Activated T-helper 2 cell treated with anti-CD3 and anti-CD28 coated beads, Interferon-gamma antibody, Interleukin-2, Interleukin-4, amounts not matched to agents 10 μg/mL and 5 μg/mL and 100 μg/mL, durations not matched to agents 14 hours and 24 hours and 36 hours (primary cell): ENCODE measurements at places on chromosomes 2 and 18.

DNA sequence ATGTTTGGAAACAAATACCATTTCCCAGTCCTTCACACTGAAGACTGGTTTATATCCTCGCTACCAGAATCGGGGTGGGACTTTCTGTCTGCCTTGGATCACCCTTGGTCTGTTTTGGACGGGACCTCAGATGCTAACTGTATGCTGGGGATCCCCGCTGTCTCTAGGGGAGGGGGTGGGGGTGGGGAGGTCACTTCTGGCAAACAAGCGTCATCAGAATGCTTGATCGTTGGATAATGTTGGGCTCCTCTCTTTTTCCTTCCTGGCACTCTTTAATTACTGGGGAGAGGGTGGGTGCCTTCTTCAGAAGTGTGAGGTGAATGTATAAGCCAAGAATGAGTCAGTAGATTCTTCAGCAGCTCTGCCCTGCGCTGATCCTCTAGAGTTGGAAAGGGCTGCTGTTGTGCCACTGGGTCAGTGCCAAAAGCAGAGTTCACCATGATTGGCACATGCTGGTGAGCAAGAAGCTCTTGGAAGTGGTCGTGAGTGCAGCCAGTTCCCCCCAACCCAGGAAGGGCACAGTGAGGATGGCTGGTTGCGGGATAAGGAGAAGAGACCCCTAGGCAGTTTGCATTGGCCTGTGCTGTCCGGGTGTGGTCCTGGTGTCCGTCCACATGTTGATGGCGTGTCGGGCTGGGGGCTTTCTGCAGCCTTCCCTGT is 32.2 kb downstream of the DGKD start:
- DNase-seq = no peak

DNA sequence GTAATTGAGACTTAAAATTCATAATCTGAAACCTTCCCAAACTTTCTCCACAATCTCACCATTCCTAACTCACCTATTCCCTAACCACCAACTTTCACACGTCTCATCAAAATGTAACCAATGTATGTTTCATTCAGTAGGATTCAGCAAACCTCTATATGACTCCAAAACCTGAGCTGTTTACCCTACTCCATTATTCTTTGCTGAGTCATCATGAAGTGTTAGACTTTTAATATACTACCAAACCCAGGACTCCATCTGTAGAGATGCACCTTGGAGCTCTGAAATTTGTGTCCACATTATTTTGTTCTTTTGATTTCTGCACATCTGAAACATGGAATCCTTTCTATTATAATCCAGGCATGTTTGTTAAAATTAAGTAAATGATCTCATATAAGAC is 727.0 kb upstream of the PIK3C3 start:
- no peak for DNase-seq

GRCh38 chr2:30710461-30710860 is 96.8 kb downstream of the CAPN13 start:
- no peak for DNase-seq

DNA sequence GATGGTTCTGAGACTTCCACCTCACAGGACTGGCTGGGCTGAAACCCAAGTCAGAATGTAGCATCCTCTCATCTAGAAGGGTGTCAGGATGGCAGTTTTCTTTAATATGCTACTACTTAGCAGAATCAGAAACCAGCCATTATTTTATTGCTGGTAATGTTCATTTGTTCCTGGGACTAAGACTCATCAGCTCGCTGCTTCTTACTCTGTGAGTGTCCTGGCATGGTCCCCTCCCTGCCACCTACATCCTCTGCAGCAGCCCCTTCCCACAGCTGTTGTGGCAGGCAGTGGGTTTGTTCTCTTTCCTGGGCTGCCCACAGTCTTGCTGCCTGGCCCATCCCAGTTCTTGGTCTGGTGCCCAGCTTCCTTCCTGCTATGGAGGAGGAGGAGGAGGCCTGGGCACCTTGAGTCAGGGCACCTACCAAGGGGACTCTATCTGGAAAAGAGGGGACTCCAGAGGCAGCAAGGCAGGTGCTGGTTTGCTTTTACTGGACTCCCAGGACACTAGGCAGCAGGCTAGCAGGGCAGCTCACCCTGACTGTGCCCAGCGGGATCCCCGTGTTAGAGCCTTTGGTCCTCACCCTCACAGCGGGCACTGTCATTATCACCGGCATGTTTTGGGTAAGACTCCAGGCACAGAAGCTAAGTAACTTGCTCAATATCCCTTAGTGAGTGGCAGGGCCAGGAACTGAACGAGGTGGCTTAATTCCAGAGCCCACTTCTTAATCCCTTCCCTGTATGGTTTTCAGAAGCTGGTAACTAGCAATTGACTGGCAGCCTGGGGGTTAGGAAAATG is 62.1 kb downstream of the LRRFIP1 start:
- DNase-seq = no peak

DNA sequence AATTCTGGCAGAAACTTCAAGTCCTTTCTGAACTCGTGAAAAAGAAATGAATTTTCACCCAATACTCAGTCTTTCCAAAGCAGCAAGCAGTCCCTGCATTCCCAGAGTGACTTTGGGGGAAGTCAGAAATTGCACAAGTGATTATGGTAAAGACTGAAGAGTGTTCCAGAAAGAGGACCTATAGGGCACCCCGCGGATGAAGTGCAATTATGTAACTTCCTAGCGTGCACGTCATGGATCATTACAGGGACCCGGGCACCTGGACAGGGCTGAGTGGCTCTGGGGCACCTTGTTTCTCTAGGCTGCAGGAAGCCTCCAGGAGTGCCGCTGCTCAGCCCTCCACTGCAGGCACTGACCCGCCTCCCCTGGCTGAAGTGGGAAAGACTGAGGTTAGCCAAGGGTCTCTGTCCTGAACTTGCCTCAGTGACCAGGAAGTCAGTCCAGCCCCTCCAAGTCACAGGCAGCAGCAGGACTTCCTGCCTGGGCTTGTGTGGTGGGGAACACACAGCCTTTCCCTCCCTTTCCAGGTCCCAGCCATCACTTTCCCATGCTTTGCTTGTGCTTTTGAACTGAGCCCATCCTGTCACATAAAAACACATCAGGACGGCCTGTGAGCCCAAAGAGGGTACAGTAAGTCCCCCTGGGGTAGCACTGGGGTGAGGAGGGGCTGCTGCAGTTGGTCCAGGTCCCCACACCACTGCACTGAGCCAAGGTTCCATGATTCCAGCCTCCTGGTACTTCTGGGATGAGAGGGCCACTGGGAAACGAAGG is 19.8 kb downstream of the TMEM185B start:
- no peak for DNase-seq

DNA sequence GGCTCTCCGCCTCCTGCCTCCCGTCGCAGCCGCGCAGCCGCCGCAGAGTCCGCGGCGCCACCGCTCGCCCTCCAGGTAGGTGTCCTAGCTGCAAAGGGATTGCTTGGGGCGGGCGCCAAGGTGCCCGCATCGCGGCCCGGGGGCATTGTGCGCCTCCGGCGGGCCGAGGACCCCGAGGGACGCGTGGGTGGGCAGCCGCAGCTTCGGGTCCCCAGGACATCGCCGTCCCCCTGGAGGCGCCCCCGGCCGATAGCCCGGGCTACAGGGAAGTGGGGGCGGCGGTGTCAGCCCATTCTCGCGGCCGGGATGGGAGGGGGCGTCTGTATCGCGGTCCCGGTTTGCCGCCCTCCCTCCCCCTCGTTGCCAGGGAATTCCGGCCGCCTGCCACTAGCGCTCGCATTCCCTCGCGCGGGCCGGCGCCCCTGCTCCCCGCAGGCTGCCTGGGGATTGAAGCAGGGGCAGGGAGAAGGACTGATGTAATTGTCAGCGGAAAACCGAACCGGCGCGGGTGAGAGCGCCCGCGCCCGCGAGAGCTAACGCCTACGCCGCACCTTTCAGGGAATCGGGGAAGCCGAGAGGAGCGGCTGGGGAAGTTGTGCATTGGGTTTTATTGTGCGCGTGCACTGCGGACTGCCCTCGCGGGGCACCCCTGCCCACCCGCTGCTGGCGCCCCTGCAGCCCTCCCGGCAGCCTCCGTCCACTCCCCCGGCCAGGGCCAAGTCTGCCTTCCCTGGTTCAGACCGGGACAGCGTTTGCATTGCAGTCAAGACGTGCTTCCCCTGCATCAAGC is 483 bp downstream of the OSBPL6 start:
- DNase-seq = no peak

DNA sequence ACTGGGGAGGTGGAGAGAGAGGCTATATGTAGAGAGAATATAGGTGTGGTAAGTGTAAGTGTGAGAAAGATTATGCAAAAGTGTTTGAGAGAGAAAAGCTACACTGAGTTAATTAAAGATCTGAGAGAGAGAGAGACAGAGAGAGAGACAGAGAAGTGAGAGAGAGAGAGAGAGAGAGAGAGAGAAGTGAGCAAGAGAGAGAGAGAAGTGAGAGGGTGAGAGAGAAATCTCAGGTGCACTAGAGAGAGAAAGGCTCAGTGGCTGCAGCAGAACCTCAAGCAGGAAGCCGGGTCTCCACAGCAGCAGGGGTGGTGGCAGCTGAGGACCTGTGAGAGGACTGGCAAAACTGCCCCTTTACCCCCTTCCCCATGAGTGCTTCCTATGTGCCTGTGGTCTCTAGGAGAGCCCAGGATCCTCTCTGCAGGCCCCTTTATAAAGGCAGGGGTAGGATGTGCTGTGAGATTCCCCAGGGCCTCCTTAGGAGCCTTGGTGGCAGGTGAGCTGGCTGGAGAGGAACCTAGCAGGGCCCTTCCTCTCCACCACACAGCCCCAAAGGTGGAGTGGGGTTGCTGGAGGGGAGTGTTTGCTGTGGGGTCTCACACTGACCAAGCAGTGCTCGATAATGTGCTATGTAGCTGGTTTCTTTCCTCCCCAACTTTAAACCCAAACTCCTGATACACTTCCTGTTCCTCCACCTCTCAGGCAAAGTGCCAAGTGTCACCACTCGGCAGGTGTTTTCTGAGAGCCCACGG is 52.6 kb downstream of the SLC4A5 start:
- peak; percentile 16 for DNase-seq

DNA sequence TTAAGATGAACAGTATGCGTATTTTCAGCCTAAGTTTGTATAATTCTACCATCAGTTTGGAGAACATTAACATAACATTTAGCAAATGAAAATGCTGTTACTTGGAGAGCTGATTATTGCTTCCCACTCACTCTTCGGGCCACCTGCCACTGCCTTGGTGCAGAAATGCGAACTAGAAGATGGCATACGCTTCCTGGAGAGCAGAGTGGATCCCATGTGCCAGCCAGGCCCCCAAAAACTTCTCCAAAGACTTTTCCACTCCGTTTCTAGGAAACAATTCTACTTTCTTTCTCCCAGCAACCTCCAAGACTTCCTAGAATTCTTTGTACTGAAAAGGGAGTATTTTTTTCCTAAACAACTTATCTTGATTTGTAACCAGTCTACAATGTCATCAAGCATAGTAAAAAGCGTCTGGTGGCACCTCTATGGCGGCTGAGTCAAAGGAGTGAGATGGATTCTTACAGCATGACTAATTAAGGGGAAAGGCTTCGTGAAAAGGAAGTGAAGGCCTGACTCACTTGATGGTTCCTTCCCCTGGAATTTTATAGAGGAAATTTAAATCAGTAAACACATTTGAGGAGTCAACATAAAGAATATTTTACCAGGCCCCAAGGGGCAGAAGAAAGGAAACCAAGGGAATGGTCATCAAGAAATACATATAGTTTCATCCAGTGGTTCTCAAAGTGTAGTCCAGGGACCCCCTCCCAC is 36.6 kb downstream of the FEZ2 start:
- DNase-seq = no peak

- DNase-seq = no peak
These were observed 76.7 kb downstream of the DTNB start for GRCh38 chr2:25596516-25597244.

DNA sequence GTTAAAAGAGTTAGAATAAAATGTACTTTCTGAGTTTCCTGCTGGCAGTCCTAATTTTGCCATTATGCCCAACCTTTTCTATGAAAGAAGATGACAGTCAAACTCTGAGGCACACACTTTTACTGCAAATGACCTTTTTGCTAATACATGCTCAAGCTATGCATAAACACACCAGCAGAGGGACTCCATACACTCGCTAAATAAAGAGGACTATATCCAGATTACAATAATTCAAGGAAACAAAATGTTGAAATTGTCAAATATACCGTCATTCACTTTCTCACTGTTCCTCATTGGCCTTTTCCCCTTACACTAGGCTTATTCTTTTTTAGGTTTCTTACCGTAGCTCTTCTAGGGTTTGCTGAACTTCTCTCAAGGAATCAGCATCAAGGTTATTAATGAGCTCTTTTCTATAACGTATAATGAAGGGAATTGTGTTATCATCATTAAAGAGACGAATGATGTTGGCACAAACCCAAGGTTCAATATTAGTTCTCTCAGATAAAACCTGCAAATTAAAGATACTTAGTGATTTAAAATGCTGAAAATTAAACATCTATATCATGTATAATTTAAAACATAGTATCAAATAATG is 25.7 kb downstream of the SRBD1 start:
- DNase-seq = no peak

DNA sequence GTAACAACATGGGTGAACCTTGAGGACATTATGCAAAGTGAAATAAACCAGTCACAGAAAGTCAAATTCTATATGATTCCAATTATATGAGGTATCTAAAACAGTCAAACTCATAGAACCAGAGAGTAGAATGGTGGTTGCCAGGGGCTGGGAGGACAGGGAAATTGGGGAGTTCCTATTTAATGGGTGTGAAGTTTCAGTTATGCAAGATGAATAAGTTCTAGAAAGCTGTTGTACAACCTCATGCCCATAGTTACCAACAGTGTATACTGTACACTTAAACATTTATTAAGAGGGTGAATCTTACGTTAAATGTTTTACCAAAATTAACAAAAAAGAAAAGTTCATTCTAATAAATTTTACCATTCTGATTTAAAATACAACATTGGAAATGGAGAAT is 92.7 kb upstream of the WDSUB1 start:
- no peak for DNase-seq

DNA sequence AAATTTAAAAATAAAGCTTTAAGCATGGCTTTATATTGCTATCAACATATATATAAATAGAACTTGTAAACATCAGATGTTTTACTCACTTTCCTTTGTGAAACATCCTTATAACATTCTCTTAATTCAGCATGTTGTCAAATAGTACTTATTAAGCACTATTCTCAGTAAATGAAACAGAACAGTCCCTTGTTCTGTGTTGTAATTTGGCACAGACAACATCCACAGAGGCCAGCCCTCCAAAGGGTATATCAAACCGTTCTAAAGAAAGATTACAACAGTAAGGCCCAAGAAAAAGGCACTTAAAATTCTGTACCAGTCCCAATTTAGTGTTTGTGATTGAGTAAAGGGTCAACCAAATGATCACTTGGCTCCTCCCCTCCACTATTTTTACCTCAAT is 46.0 kb downstream of the GAREM1 start:
- DNase-seq = no peak

DNA sequence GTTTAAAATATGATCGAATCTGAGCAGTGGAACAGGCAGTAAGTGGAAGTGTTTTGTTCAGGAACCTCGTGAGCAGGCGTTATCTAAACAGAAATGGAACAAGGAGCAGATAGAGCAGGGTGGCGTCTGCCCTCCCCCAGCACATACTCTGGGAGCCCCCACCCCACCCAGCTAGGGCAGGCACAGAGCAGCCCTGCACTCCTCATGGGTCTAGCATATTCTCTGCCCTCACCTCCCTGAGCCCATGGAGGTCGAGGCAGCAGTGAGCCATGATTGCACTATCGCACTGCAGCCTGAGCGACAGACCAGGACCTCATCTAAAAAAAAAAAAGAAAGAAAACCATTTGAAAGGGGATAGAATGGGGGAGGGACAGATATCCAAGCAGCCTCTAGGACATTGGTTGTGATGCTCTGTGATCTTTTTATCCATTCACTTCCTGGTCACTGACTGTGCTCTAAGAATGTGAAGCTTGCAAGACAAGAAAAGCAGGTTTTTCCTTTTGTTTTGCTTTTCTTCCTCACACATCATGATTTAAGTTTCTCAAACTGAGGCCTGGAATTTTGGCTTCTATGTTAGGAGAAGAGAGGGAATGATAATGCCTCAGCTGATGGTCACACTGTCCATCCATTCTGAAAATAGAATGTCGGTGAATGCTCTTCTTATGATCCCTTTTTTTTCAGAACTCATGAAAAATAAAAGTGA is 3.1 kb downstream of the MLPH start:
- DNase-seq = no peak
